Activated T-helper 1 cell treated with anti-CD3 and anti-CD28 coated beads, Interleukin-12 subunit alpha, Interleukin-12 subunit beta, Interleukin-2, Interleukin-4 antibody, amounts not matched to agents 30 ng/mL and 10 ng/mL and 1 ng/mL, durations not matched to agents 14 hours and 24 hours and 36 hours (primary cell): ENCODE measurements at places on chromosomes 1 and 21. TPM values are rescaled to one million over a fixed set of nuclear protein-coding genes. Genes with fewer than 3 reads are reported as not detected.

Gene S100A16
- total RNA-seq, result not detected in 2 replicates

Gene DDR2
- total RNA-seq, result 0.44 and 0.66 TPM in 2 replicates

Gene TNN
- not detected in 2 replicates for total RNA-seq

Gene RNU1-3
- total RNA-seq, result 2,178 and 3,041 TPM in 2 replicates

Gene C1orf105
- total RNA-seq, result not detected in 2 replicates

Gene RPE65
- total RNA-seq, result not detected in 2 replicates

Gene DENND2D
- total RNA-seq, result 205 and 206 TPM in 2 replicates

- H3K4me3 ChIP-seq, result peak overlapping the region; percentile 88
- peak; percentile 42 for DNase-seq
- no peaks in the 10 kb centered on the region for H3K27me3 ChIP-seq
- H3K36me3 ChIP-seq, result peaks cover 29% of the 10 kb centered on the region
- peaks cover 51% of the 10 kb centered on the region for H3K4me1 ChIP-seq
Observed at GRCh38 chr21:17818186-17819113, 706 bp downstream of the C21orf91 start.

DNA sequence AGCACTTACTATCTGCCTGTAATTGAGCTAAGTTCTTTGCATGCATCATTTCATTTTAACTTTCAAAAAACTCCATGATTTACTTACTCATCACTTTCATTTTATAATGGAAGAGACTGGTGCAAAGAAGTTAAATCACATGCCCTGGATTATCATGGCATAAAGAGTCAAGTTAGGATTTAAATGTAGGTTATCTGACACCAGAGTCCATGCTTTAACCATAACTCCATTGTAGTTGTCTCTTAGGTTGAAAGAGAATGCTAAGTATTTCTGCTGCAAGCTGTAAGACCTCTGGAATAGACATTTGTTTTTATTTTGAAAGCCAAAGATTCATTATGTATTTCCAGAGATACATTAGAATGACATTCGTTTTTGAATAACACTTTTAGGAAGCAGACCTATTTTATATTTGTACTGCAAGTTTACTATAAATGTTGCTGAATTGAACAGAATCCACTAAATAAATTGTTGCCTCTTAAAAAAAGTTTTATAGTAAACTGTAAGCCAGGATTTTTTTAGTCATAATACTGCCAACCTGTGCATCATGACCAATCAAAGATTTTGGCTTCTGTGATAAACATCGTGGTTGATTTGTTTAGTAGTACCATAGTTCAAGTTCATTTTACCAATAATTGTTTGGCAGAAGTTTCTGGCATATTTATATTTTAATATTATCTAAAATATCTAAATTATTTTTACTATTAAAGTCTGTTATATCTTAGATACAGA, 26.1 kb downstream of the CFH start:
- DNase-seq, result no peak
- H3K36me3 ChIP-seq, result no peaks in the 10 kb centered on the region
- no peak overlapping the region for H3K4me3 ChIP-seq

DNA sequence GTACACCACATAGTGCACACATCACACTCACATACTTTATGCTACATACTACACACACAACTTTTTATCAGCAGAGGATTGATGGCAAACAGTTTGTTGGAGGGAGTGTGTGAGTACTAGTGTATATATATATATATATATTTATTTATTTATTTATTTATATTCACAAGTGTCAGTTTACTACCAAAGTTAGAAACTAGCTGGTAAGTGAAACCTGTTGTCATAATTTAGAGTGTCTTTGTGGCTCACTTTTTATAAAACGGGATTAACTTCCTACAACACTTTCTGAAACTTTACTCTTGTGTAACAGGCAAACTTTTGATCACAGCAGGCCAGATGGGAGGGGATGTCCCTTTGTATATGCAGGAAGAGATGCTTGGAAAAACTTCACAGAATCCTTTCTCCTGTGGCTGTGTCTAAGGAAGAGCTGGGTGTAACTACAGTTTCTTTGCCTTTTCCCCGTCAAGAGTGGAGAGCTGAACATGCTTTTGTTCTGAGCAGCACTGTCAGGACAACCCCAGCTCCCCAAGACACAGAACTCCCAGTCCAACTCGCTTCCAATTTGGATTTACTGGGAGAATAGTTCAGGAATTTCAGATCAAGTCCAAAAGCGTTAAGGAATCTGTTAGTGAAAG, 1.9 kb upstream of the SAMD13 start:
- peaks cover 44% of the 10 kb centered on the region for H3K4me1 ChIP-seq
- DNase-seq, result no peak
- H3K4me3 ChIP-seq, result peak overlapping the region; percentile 86
- no peaks in the 10 kb centered on the region for H3K36me3 ChIP-seq
- H3K27ac ChIP-seq, result peak overlapping the region; percentile 74
- peaks cover 5% of the 10 kb centered on the region for H3K27me3 ChIP-seq

DNA sequence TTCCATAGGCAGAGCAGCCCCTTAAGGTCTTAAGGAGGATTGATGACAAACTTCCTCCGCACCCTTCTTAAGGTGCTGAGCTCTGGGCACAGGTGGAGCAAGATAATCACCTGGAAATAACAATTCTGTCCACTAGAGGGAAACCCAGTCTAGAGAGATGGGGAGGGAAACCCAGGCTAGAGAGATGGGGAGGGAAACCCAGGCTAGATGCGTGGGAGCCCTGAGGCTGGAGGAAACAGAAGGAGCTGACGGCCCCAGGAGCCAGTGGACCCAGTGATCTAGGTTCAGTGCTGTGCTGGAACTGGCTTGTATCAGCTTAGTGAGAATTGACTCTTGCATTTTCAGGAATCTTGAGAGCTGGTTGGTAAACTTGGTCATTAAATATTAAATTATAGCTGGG, 17.8 kb upstream of the MYCL start:
- no peak overlapping the region for H3K27ac ChIP-seq
- peaks cover 9% of the 10 kb centered on the region for H3K27me3 ChIP-seq
- peak; percentile 32 for DNase-seq
- no peaks in the 10 kb centered on the region for H3K36me3 ChIP-seq
- no peak overlapping the region for H3K4me3 ChIP-seq

DNA sequence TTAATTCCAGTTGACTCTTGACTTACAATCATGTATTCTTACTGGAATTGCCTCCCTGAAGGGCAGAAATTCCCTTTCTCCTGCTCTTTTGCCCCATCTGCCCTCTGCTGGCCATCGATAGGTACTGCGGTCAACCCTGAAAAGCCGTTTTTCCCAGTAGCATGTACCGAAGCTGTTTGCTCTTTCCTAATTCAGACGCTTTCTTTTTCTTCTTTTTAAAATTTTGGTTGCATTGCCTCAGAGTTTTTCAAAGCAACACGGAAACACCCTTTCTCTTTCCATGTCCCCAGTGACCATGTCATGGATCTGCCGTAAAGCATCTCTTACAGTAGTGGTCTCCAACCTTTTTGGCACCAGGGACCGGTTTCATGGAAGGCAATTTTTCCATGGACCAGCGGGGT, 164.2 kb upstream of the C1orf21 start:
- H3K36me3 ChIP-seq, result no peaks in the 10 kb centered on the region
- H3K27me3 ChIP-seq, result peaks cover 6% of the 10 kb centered on the region
- peak; percentile 22 for DNase-seq
- H3K27ac ChIP-seq, result no peak overlapping the region

- DNase-seq, result no peak
- H3K4me1 ChIP-seq, result no peaks in the 10 kb centered on the region
- H3K4me3 ChIP-seq, result no peak overlapping the region
- no peaks in the 10 kb centered on the region for H3K27me3 ChIP-seq
- H3K36me3 ChIP-seq, result no peaks in the 10 kb centered on the region
Observed at GRCh38 chr21:16082038-16082816, 352.4 kb downstream of the USP25 start.

- DNase-seq, result no peak
- peak overlapping the region; percentile 19 for H3K4me3 ChIP-seq
- peaks cover 4% of the 10 kb centered on the region for H3K27me3 ChIP-seq
- H3K27ac ChIP-seq, result no peak overlapping the region
- peaks cover 11% of the 10 kb centered on the region for H3K4me1 ChIP-seq
- peaks cover 4% of the 10 kb centered on the region for H3K36me3 ChIP-seq
Observed at GRCh38 chr1:35120458-35121133, 41.4 kb downstream of the ZMYM1 start.

- H3K27ac ChIP-seq, result no peak overlapping the region
- no peaks in the 10 kb centered on the region for H3K27me3 ChIP-seq
- no peaks in the 10 kb centered on the region for H3K4me1 ChIP-seq
- DNase-seq, result no peak
- H3K36me3 ChIP-seq, result no peaks in the 10 kb centered on the region
Observed at GRCh38 chr1:57578099-57578498, 154.2 kb upstream of the DAB1 start.

DNA sequence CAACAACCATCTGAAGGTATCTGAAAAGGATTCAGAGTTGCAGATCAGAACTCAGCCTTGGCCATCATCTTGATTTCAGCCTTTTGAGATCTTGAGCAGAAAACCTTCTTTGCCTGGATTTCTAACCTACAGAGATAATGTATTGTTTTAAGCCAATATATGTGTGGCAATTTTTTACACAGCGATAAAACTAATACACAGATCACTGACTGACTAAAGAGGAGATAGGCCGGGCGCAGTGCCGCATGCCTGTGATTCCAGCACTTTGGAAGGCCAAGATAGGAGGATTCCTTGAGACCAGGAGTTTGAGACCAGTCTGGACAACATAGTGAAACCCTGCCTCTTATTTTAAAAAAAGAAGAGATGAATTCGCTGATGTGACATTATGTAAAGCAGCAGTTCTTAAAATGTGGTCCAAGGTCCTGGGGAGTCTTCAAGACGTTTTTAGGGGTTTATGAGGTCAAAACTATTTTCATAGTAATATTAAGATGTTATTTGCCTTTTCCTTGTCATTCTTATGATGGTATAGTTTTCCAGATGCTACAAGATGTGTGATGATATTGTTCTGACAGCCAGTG, 50.1 kb upstream of the CNN3 start:
- no peak overlapping the region for H3K4me3 ChIP-seq
- no peak for DNase-seq
- peaks cover 2% of the 10 kb centered on the region for H3K27me3 ChIP-seq
- no peak overlapping the region for H3K27ac ChIP-seq
- H3K36me3 ChIP-seq, result no peaks in the 10 kb centered on the region
- no peaks in the 10 kb centered on the region for H3K4me1 ChIP-seq

GRCh38 chr1:186213225-186213607, 161.8 kb downstream of the TPR start:
- peaks cover 24% of the 10 kb centered on the region for H3K27me3 ChIP-seq
- H3K4me3 ChIP-seq, result no peak overlapping the region
- H3K27ac ChIP-seq, result no peak overlapping the region
- H3K36me3 ChIP-seq, result no peaks in the 10 kb centered on the region
- H3K4me1 ChIP-seq, result no peaks in the 10 kb centered on the region
- DNase-seq, result no peak

DNA sequence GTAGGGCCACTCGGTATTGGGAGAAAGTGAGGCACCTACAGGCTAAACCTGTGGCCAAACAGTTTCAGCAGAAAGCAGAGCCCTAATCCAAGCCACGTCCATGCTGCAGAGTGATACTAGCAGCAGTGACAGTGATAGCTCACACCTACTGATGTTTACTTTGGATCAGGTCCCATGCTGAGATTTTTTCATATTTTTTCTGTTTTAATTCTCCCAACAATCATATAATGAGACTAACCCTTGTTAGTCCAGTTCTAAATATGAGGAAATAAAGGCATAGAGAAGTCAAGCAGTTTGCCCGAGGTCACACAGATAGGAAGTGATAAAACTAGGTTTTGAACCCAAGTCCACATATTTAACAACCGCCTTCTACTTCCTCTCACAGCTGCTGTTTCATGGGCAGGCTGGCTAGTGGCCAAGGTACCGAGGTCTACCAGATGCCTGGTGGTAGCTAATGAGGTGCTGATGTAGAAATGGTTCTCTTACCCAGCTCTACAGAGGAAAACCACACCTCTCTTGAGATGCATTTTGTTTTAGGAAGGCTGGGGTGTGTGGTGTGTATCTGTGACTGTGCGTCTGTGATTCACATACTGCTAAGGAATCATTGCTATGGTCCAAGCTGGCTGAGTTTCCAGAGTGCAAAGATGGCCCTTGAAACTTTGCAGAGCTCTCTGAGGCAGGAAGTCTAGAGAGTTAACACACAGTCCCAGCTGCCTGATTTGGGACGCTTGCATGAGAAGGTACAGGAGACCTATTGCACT, 80.3 kb upstream of the ARTN start:
- no peaks in the 10 kb centered on the region for H3K4me1 ChIP-seq
- H3K36me3 ChIP-seq, result peaks cover 5% of the 10 kb centered on the region
- no peak for DNase-seq
- no peak overlapping the region for H3K4me3 ChIP-seq

DNA sequence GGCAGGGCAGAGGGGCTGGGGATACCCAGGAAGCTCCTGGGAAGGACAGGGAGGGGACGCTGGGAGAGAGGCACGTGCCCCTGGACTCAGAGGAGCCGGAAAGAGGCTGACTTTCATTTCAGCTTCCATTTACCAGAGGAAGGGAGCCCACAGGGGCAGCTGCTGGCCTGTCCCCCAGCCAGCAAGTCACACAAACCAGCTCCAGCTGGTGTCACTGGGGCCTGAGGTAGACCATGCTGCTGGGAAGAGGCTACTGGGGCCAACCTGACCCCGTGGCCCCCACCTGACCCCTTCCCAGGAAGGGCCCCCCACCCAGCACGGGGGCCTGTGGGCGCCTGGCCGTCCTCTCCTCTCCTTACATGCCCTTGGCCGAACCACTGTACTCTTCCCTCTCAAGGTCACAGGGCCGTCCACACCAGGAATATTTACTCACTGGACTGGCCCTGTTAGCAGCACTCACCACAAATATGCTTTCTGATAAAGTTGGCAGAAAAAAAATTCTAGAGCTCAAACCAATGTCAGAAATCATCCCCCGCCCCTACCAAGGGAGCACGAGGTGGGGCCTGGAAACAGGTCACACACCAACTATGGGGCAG, 110.5 kb downstream of the CASZ1 start:
- no peaks in the 10 kb centered on the region for H3K36me3 ChIP-seq
- H3K27me3 ChIP-seq, result peaks cover 4% of the 10 kb centered on the region
- DNase-seq, result no peak
- no peak overlapping the region for H3K27ac ChIP-seq
- H3K4me3 ChIP-seq, result no peak overlapping the region

- no peak for DNase-seq
- H3K4me1 ChIP-seq, result no peaks in the 10 kb centered on the region
- H3K27me3 ChIP-seq, result peaks cover 4% of the 10 kb centered on the region
- H3K27ac ChIP-seq, result no peak overlapping the region
Observed at GRCh38 chr1:229101011-229101871, 169.7 kb upstream of the RAB4A start.

- H3K4me3 ChIP-seq, result no peak overlapping the region
- H3K27me3 ChIP-seq, result no peaks in the 10 kb centered on the region
- no peak for DNase-seq
- no peaks in the 10 kb centered on the region for H3K36me3 ChIP-seq
- H3K4me1 ChIP-seq, result no peaks in the 10 kb centered on the region
Observed at GRCh38 chr1:213329406-213330008, 278.5 kb downstream of the RPS6KC1 start.

DNA sequence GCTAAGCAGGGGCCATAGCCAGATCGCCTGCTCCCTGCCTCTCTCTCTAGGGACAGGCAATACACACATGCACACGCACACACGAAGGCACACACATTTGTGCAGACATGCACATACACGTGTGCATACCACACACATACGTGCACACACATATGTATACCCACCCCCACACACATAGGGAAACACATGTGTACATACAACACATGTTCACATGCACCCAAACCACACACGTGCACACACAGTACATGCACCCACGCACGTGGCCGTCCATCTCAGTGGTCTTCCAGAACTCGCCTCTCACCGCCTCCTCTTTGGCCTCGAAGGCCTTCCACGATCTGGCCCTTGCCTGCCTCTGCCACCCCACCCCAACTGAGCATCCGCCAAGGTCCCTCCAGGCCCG, 25.3 kb upstream of the PEX10 start:
- H3K27me3 ChIP-seq, result peaks cover 4% of the 10 kb centered on the region
- no peaks in the 10 kb centered on the region for H3K4me1 ChIP-seq
- no peak overlapping the region for H3K27ac ChIP-seq
- no peak for DNase-seq
- H3K4me3 ChIP-seq, result no peak overlapping the region

GRCh38 chr21:35346697-35347096, 297.6 kb upstream of the RUNX1 start:
- no peaks in the 10 kb centered on the region for H3K27me3 ChIP-seq
- no peak for DNase-seq
- H3K4me3 ChIP-seq, result no peak overlapping the region
